CD4-positive, alpha-beta T cell treated with Interleukin-1 beta for 1 hour (primary cell): ENCODE measurements at places on chromosomes 3 and 15.

- no peak for DNase-seq
These were observed at the start of gene SPRED1 for GRCh38 chr15:38252481-38253350. Gene SPRED1 (plus strand): TSS chr15:38252836. CDS start chr15:38253186, 350 bp downstream.

DNA sequence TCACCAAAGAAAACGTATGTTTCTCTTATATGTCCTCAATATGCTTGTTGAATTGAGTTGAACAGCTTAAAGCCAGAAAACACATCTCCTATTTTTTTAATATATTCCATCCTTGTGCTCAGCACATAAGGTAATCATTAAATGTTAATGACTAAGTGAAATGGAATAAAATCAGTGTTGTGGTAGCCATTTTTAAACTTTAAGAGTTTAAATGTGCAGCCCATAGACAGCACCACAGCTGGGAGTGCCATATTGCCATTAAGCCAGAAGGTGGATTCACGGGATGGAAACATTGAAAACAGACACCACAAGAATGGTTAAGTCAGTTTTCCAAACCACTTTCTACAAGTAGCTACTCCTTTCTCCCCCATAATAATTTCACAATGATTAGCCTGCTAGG, 76.8 kb upstream of the C15orf61 start:
- no peak for DNase-seq

GRCh38 chr3:69791919-69792399, 52.7 kb downstream of the MITF start:
- DNase-seq, result no peak

DNA sequence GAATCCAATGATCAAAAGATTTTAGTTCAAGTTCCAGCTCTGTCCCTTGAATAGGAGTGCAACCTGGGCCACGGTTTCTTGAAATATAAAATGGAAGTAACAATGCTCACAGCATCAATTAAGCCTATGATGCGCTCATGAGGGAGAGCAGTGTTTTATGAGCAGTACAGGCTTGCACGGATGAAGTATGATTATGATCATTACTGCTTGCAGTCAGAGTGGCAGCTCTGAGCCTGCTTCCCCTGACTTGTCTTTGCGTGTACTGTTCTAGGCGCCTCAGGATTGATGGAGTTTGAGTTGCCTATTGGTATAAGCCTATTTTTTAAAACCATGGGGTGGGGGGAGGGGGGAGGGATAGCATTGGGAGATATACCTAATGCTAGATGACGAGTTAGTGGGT, 37.0 kb downstream of the ITGB5 start:
- DNase-seq, result no peak

- no peak for DNase-seq
These were observed 87.1 kb downstream of the DNAJB8 start for GRCh38 chr3:128379367-128380160.

DNA sequence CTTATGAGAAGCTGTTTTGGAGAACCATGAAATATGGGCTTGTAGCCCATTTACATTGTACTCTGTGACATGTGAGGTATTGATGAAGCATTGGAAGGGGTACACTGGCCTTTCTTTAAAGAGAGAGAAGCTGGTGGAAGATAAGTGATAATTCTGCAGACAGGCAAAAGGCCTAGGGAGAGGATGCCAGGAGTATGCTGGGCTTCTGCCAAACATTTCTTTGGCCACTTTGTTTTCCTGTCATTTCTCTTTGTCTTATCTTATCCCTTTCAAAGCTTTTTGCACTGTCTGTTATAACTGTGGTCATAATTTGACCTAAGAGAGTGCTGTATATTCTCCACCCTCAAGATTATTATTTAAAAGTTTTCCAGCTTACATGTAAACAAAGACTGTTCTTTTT, 109.6 kb upstream of the SEMA6D start:
- no peak for DNase-seq
